HCT116 (cell line): ENCODE measurements at places on chromosomes 1 and 21. TPM values are rescaled to one million over a fixed set of nuclear protein-coding genes. Genes with fewer than 3 reads are reported as not detected.

Gene SARS1
- total RNA-seq: 206 TPM

Gene MROH9
- total RNA-seq: not detected

Gene MCOLN3
- total RNA-seq: 10.7 TPM

Gene HMCN1
- total RNA-seq: 0.59 TPM

Gene CHRM3
- 0.15 TPM for total RNA-seq

Gene TMIGD3
- total RNA-seq: not detected

Gene PLA2G2D
- not detected for total RNA-seq

Gene BRDT
- total RNA-seq: not detected

DNA sequence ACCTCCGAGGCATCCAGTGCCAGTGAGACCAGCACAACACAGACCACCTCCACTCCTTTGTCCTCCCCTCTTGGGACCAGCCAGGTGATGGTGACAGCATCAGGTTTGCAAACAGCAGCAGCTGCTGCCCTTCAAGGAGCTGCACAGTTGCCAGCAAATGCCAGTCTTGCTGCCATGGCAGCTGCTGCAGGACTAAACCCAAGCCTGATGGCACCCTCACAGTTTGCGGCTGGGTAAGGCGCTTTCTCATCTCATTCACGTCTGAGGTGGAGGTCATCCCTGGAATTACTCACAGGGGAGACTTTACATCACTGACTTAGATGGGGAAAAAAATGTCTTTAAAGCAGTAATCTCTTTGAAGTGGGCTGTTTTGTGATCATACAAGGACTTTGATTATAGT lies 106.3 kb downstream of the CD247 start:
- peaks cover 7% of the 10 kb centered on the region for H3K36me3 ChIP-seq
- H3K4me3 ChIP-seq: no peak overlapping the region
- H3K4me1 ChIP-seq: no peaks in the 10 kb centered on the region

GRCh38 chr1:86757272-86757984 lies 53.1 kb downstream of the SH3GLB1 start:
- no peak for DNase-seq
- no peaks in the 10 kb centered on the region for H3K27me3 ChIP-seq
- no peaks in the 10 kb centered on the region for H3K36me3 ChIP-seq
- no peaks in the 10 kb centered on the region for H3K4me1 ChIP-seq

- H3K4me3 ChIP-seq: no peak overlapping the region
- no peak for DNase-seq
- H3K36me3 ChIP-seq: no peaks in the 10 kb centered on the region
Observed at GRCh38 chr1:7652515-7653098, 118.5 kb upstream of the VAMP3 start.

GRCh38 chr1:201408834-201409200 lies 9.7 kb upstream of the LAD1 start:
- DNase-seq: no peak
- H3K36me3 ChIP-seq: no peaks in the 10 kb centered on the region
- no peaks in the 10 kb centered on the region for H3K27me3 ChIP-seq
- H3K4me3 ChIP-seq: no peak overlapping the region

GRCh38 chr1:53878492-53879105 lies 11.0 kb downstream of the YIPF1 start:
- no peak overlapping the region for H3K27ac ChIP-seq
- H3K4me3 ChIP-seq: no peak overlapping the region
- no peaks in the 10 kb centered on the region for H3K27me3 ChIP-seq
- peak; percentile 49 for DNase-seq
- no peaks in the 10 kb centered on the region for H3K4me1 ChIP-seq
- peaks cover 11% of the 10 kb centered on the region; the same call in 1 of the 2 replicates for H3K36me3 ChIP-seq

DNA sequence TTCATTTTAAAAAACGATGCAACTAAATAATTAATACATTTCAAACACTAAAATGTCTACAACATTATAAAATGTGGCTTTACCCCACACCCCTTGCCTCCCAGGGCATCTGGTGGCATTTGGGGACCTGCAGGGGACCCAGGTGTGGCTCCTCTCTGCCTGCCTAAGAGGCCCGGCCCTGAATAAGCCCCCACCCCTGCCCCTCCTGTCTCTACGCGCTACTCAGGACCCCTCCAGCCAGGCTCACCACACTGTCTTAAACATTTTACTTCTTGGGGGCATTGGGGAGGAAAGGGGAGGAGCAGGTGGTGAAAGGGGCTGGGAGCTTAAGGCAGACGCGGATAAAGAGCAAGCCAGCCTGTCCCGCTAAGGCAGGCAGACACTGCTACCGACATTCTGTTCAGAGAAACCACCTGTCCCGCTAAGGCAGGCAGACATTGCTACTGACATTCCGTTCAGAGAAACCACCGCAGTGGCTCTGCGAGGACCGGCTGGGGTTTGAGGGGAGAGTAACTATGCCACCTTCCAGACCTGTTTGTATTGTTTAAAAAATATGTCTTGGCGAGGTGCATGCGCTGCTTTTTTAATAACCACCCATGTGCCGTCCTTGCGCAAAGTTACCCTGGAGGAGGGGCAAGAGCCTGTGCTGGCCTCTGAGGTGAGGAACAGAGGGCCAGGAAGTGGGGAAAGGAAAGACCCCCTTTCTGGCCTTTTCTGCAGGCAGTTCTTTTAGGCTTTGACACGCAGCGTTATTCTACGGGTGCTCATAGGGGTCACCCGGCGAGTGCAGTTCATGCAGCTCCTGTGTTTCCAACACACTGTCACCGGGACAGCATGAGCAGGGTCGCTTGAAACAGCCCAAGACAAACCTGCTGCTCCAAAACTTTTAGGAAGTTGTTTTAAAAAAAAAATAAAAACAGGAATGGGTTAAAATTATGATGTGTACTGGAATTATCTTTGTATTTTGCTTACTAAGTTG lies 51.3 kb upstream of the RIPK4 start:
- no peak for DNase-seq
- no peaks in the 10 kb centered on the region for H3K4me1 ChIP-seq
- no peak overlapping the region for H3K4me3 ChIP-seq
- no peak overlapping the region for H3K27ac ChIP-seq

DNA sequence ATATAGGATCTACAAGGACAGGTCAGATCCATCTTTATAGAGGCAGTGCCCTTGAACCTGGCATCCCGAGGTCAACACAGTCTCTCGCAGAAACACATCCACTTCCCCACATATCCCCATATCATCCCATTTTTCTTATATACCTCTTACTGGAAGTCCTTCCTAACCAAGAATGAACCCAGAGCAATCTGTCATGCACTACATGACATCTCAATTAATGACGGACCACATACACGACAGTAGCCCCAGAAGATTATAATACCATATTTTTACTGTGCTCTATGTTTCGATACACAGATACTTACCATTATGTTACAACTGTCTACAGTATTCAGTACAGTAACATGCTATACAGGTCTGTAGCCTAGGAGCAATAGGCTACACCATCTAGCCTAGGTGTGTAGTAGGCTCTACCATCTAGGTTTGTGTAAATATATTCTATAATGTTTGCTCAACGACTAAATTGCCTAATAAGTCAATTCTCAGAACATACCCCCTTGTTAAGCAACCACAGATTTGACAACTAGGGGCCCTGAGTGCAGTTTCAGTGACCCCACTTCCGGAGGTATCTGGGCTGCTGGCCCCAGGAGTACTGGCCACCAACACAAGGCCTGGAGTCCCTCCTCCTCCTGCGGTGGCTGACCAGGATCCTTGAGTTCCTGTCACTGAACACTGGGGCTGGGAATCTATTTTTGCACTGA lies 28.1 kb downstream of the PTPN14 start:
- H3K4me1 ChIP-seq: peaks cover 35% of the 10 kb centered on the region
- H3K4me3 ChIP-seq: no peak overlapping the region
- no peaks in the 10 kb centered on the region for H3K27me3 ChIP-seq
- no peaks in the 10 kb centered on the region for H3K36me3 ChIP-seq
- no peak for DNase-seq

- peaks cover 6% of the 10 kb centered on the region for H3K4me1 ChIP-seq
- no peak overlapping the region for H3K27ac ChIP-seq
- H3K27me3 ChIP-seq: no peaks in the 10 kb centered on the region
- H3K36me3 ChIP-seq: no peaks in the 10 kb centered on the region
- no peak overlapping the region for H3K4me3 ChIP-seq
- no peak for DNase-seq
Observed at GRCh38 chr1:181018901-181019681, 3.6 kb downstream of the STX6 start.

GRCh38 chr21:16181018-16181417 lies 451.2 kb downstream of the USP25 start:
- no peaks in the 10 kb centered on the region for H3K27me3 ChIP-seq
- H3K36me3 ChIP-seq: no peaks in the 10 kb centered on the region
- H3K27ac ChIP-seq: no peak overlapping the region
- H3K4me1 ChIP-seq: no peaks in the 10 kb centered on the region
- DNase-seq: no peak
- no peak overlapping the region for H3K4me3 ChIP-seq

GRCh38 chr21:17476006-17476405 lies 36.8 kb upstream of the CXADR start:
- no peaks in the 10 kb centered on the region for H3K4me1 ChIP-seq
- H3K4me3 ChIP-seq: no peak overlapping the region
- H3K36me3 ChIP-seq: no peaks in the 10 kb centered on the region

DNA sequence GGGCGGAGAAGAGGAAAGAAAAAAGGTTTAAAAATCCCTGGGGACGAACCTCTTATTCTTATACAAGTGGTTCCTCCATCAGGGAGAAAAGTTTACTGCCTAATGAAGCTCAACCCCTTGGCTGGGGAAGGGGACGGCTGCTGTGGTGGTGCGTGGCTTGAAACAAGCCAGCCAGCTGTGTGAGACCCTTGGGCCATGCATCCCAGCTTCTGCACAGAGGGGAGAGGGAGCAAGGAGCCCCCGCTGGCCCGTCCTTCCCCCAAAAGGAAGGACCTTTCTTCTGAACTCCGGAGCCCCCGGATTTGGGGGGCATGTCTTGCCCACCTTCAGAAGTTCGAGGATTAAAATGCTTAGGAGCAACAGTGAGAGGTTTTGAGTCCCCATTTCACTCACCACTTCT lies 67.3 kb downstream of the STUM start:
- no peak overlapping the region for H3K4me3 ChIP-seq
- no peak overlapping the region for H3K27ac ChIP-seq
- H3K36me3 ChIP-seq: no peaks in the 10 kb centered on the region
- no peaks in the 10 kb centered on the region for H3K4me1 ChIP-seq
- no peak for DNase-seq

DNA sequence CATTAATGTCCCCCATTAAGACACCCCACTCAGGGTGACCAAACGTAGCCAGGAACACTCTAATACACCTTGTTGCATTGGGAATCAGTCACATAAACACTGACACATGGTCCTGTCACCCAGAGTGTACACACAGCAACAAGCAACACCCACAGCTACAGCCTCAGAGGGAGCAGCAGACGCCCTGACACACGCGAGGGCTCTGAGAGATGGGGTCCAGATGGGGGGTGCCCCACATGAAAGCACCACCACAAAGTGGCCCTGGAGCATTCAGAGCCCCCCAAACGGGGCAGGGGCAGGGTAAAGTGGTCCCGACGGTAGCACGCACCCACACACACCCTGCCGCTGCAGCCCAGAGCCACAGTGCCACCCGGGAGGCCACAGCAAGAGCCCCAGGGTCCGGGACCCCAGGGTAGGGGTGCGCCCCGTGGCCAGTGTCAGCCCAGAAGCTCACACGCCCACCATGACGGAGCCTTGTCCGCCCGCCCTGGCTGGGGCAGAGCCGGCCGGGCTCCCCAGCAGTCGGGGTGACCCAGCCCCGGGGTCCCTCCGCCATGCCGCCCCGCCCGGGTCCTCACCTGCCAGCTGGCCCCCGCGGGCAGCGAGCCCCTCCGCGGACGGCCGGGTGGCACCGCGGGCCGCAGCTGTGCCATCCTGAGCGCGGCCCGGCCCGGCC lies 47.3 kb downstream of the RAP1GAP start:
- no peaks in the 10 kb centered on the region for H3K27me3 ChIP-seq
- H3K4me1 ChIP-seq: peaks cover 12% of the 10 kb centered on the region
- H3K36me3 ChIP-seq: no peaks in the 10 kb centered on the region
- peak overlapping the region; percentile 58 for H3K4me3 ChIP-seq
- no peak for DNase-seq
- H3K27ac ChIP-seq: peak overlapping the region; percentile 51; the same call in 1 of the 2 replicates

DNA sequence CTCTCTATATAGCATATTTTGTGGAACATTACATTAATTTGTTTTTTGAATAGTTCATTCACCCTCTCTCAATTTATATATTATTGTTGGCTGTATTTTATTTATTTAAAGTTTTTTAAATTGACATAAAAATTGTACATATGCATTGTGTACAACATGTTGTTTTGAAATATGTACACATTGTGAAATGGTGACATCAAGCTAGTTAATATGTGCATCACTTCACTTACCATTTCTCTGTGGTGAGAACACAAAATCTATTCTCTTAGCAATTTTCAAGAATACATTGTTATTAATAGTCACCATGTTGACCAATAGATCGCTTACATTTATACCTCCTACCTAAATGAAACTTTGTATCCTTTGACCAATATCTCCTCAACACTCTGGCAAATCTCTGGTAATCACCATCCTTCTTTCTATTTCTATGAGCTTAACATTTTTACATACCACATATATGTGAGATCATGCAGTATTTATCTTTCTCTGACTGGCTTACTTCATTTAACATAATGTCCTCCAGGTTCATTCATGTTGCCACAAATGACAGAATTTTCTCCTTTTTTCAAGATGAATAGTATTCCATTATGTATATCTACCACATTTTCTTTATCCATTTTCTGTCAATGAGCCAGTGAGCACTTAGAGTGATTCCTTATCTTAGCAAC lies 180.9 kb upstream of the DEPDC1 start:
- no peaks in the 10 kb centered on the region for H3K4me1 ChIP-seq
- H3K4me3 ChIP-seq: no peak overlapping the region
- H3K27me3 ChIP-seq: no peaks in the 10 kb centered on the region
- no peaks in the 10 kb centered on the region for H3K36me3 ChIP-seq

DNA sequence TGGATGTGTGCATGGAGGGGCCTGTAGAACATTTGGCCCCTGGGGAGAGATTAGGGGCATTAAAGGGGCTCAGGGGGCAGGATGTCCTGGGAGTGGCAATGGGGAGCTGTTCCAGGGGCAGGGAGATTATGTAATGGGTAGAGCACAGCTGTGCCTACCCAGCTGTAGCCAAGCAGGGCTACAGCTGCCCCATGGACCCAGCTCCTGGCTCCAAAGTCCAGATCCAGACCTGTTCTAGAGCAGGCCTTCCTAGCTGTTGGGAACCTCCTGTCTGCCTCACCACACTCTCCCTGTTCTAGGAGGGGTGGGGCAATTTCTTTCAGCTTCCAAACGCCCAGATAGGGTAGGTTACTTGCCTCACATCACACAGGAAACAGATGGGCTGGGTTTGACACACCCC lies 5.6 kb downstream of the RPS6KA1 start:
- H3K36me3 ChIP-seq: 0 out of 2 replicates have a peak, but pooled peaks cover 3% of the 10 kb centered on the region
- H3K27me3 ChIP-seq: no peaks in the 10 kb centered on the region
